ENCODE measurements at places on chromosomes 2 and 18.

- no peak for ATAC-seq
Measured at GRCh38 chr18:26634631-26635030, 86.3 kb upstream of the KCTD1 start.

DNA sequence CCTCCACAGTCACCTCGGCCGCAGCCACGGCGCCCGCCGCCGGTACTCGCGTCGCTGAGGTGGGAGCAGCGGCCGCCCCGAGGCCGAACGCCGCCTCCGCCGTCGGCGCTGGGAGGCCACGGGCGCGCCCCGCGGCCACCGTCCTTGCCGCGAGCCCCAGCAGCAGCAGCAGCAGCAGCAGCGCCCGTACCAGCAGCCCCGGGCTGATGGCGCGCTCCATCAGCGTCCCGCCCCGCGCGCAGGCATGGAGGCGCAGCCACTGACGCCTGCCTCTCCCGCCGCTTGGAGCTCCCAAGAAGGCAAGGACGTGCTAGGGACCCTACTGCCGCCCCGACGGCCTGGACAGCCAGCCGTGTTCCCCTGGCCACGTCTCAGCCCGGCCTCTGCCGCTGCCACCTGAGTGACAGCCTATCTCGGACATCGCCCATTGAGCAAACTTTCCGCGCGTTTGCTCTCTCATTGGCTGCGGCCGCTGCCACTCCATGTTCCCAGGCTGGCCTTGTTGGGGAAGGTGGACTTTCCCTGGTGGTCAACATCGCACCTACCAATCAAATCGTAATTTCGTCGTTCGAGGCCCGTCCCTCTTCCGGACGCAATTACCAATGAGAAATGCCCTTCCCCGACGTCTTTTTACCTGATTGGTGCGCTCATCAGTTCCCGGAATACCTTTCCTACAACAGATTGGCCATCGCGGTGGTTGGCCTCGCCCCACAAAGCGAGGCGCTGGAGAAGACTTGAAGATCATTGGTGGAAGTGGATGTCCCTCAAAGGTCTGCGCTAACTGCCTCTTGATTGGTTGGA is at the start of gene EIF2AK3:
Gene EIF2AK3 (minus strand): TSS at position 410 of the 801 bp plus-strand sequence. CDS start 190 bp downstream, at position 220.
- peak; percentile 94 for ATAC-seq

- peak; percentile 66 for ATAC-seq
Measured at GRCh38 chr2:120239488-120240287, 13.0 kb upstream of the RALB start.

DNA sequence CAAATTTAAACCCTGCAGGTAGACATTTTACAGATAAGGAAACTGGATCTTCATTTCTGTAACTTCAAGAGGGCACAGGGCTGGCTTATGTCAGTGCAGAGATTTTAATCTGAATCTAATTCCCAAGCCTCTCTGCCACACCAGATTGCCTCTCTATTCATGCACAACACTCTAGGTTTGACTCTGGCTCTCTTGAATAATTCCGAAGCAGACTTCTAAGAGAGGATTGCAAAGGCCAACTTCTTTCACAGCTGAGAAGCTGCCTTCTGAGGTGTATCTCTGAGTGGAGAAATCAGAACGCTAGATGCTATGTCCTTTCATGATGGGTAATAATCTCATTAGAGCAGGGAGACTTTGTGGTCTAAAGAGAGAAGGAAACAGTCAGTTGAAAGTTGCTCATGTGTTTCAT is 20.1 kb upstream of the MGAT5 start:
- peak; percentile 31 for ATAC-seq

GRCh38 chr18:3221496-3221895 is 1.7 kb upstream of the MYOM1 start:
- no peak for ATAC-seq

DNA sequence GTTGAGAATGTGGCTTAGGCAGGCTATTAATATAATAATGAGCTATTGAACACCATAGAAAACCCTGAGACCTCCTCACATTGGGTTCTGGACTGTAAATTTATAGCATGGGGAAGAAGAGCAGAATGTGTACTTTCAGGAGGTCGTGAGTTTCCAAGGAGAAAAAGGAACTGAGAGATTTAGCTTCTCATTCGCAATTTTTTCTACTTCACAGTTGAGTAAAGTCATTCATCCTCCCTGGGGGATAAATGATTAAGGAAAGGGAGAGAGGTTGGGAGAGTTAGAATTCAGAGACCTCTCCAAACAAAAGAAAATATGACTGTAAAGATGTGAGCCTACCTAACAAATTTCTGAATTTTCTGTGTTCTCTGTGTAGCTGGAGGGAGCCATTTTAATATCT is 205.8 kb upstream of the CYRIA start:
- no peak for ATAC-seq
